Dorsolateral prefrontal cortex (tissue), 122 donors: ENCODE measurements at places on chromosomes 3 and 15.

GRCh38 chr3:13879102-13879945, 547 bp downstream of the WNT7A start:
- no peak for DNase-seq

DNA sequence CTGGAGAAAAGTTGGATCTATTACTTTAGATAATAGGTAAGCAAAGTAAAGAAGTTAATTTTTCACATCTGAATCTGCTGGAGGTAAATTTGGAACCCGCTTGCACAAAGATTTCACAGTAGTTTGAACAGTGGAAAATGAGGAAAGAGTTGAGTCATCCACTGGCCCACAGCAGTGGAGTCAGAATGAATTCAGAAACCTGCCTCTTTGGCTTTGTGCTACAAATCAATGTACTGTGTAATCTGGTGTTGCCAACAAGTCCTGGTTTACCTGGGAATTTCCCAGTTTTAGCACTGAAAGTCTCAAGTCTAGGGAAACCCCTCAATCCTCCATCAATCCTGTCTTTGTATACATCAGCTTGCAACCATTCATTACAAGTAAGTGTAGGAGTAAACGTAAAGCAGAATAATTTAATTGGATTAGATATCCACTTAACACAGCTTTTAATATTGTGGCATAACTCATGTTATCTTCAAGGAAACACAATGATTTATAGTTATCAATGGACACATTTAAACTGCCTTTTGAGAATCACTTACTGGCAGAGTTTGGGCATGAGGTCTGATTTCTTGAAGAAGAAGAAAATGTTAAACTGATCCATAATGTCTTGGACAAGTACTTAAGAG, 100.6 kb downstream of the DCLK3 start:
- no peak for DNase-seq

GRCh38 chr3:195801251-195802183, 10.2 kb downstream of the MUC4 start:
- DNase-seq, result no peak

DNA sequence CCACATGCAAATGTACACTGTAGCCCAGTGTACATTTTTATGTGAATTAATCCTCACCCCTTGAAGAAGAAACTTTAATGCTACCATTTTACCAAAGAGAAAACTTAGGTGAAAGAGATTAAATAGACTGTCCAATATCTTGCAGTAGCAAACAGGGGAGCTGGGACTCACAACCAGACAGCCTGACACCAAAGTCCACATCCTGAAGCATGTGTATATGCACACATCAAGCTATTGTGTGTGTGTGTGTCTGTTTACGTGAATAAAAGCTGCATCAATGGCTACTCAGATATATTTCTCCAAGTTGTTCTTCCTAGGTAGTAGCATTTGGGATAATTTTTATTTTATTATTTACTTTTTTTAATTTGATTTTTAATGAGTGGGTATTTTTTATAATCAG, 6.7 kb downstream of the ANO10 start:
- DNase-seq, result no peak

DNA sequence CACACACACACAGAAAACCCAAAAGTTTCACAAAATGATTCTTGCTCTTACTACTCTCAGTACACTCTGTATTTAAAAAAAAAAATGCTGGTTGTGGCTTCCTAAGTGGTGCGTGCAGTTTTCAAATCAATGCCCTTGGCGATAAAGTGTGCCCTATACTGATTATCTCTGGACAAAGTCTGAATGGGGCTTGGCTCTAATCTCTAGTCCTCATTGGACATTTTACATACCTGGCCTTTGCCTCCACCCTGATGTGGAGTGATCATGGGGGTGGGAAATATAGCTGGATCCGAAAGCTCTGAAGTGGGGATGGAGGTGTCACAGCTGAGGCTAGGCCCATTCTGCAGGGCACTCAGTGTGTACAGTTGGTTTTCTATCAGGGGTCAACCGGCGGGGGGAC, 14.1 kb downstream of the B3GNT5 start:
- no peak for DNase-seq

- DNase-seq, result no peak
These were observed 717.5 kb downstream of the AGBL1 start for GRCh38 chr15:86797135-86797534.

DNA sequence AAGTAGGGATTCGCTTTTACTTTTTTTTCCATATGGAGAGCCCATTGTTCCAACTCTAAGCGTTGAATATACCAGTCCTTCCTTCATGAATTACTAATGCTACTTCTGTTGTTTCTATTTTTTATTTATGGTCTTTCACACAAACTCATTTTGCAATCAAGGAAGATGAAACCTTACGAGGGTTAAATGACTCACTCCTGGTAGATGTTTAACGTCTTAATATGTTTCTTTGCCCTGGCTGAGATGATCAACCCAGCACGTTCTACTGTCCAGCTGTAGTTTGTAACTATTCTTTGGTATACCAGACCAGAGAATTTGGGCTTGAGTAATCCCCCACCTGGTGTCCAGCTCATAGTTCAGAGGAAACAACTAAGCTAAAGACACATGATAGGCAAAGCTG, 23.1 kb downstream of the CDCP1 start:
- no peak for DNase-seq

DNA sequence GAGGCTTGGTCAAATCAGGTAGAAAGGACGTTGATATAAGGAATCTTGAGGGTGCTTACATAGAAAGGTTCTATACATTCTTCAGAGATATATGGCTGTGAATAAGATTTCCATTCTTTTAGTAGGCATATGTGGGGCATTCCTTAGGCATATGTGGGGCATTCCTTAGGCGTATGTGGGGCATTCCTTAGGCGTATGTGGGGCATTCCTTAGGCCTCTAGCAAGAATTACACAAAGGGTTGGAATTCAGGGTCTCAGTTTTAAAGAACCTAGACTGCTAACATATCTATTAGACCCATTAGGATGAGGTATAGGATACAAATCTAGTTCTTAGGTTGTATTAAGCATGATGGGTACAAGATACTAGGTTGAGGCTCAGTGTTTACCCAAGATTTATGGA, 607.8 kb downstream of the SI start:
- no peak for DNase-seq

DNA sequence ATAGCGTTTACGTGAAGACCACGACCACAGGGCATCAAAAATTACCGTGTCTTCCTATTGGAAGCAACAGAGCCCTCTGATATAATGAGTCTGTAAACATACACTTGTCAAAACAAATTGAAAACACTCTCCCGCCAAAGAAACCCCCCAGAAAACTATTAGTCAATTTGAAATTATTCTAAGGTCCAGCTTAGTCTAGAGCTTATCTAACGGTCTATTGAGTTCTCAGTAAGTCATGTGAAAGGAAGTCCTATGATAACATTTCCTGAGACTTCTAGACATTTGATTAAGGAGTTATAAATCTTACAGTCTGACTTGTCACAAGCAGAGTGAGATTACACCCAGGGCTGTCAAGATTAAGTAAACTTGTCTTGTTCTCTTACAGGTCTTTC, 356.3 kb downstream of the FOXP1 start:
- no peak for DNase-seq

- no peak for DNase-seq
These were observed 982 bp downstream of the TAGLN3 start for GRCh38 chr3:111999484-112000324.
